CD4-positive, alpha-beta T cell treated with Interleukin-12 subunit alpha and Interleukin-12 subunit beta, for 1 hour (primary cell): ENCODE measurements at places on chromosomes 13 and 19.
A peak's percentile ranks its signal among the peaks of the same experiment; 100 is the strongest.

DNA sequence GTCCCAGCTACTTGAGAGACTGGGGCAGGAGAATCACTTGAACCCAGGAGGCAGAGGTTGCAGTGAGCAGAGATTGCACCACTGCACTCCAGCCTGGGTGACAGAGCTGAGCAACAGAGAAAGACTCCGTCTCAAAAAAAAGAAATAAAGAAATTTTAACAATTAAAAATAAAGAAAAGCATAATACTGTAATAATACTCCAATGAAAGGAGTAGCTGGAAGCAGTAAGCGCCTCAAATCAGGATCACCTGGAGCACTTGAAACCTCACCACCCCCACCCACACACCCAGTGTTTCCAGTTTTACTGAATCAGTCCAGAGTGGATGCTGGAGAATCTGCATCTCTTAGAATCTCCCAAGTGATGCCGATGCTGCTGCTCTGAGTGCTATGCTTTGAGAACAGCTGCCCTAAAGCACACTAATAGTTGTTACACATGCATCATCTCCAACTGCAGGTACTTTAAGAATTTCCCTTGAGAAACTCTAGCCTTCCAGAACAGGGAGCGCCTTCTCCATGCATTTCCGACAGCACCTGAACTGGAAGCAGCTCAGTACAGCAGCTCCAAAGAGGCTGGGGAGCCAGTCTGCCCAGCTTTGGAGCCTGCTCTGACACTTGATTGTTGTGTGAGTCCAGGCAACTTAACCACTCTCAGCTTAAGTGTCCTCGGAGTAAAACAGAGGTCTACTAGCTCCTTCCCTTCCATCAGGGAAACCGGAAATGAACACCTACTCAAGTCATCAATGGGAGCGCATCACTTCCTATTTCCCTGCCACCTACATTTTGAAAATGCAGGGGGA lies 2.9 kb downstream of the ABCC4 start:
- no peak for DNase-seq

DNA sequence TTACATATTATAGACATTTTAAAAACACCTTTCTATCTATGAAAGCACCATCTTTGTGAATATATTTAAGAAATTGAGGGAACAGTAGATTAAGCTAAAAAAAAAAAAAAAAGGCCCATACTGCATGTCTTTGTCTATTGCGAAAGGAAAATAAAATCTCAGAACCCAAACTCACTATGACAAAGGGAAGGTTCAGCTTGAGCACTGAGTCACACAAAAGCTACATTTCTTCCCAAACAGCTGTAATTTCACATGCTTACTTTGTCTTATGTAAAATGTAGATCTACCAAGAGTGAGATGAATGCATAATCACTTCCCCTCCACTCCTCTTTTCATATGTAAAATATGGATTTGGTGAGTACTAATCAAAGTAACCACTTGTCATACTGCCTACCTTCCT lies 640.1 kb upstream of the KLF12 start:
- no peak for DNase-seq

- no peak for DNase-seq
Measured at GRCh38 chr13:28239374-28239773, 101.0 kb downstream of the PAN3 start.

GRCh38 chr13:113616281-113616906 lies 31.8 kb downstream of the TFDP1 start:
- DNase-seq: no peak

DNA sequence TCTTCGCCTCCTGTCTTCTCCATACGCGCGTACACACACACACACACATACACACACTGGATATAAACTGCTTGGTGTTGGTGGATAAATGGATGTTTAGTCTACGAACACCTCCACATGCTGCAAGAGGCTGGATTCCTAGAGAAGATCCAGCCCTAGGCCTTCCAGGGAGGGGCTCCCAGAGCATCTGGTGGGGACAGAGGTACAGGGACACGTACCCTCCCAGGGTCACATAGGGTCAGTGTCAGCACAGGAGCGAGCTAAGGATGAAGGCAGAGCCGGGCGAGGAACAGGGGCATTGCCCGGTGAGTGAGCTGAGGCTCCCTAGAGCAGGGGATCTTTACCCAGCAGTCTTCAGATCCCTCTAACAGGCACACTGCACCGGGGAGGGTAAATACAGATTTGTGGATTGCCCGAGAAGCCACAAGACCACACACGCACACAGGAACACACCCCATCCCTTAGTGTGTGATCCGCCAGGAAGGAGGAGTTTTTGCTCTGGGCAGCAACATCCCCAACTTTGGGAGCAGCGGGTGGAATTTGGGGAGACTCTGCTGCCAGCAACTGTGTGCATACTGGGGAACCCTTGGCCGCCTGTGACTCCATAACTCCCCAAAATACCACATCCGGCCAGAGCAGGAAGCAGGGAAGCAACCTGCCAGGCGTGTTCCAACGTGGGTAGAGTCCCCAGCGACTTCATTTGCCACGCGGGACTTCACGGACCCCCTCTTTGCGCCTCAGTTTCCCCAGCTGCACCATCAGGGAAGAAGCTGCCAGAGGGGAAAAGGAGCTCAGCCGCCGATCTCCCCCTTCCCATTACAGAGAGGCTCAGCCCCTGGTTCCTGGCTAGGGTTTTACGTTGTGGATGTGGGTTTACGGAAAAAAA lies 5.8 kb upstream of the TLE2 start:
- DNase-seq: peak; percentile 35

GRCh38 chr13:105805892-105806627 lies 729.4 kb downstream of the EFNB2 start:
- DNase-seq: no peak

- no peak for DNase-seq
Measured at GRCh38 chr13:105319875-105320274, 1215.6 kb downstream of the EFNB2 start.

- DNase-seq: no peak
Measured at GRCh38 chr13:97911311-97912138, 42.0 kb upstream of the IPO5 start.

GRCh38 chr13:26229080-26229615 lies 7.0 kb upstream of the RNF6 start:
- no peak for DNase-seq

DNA sequence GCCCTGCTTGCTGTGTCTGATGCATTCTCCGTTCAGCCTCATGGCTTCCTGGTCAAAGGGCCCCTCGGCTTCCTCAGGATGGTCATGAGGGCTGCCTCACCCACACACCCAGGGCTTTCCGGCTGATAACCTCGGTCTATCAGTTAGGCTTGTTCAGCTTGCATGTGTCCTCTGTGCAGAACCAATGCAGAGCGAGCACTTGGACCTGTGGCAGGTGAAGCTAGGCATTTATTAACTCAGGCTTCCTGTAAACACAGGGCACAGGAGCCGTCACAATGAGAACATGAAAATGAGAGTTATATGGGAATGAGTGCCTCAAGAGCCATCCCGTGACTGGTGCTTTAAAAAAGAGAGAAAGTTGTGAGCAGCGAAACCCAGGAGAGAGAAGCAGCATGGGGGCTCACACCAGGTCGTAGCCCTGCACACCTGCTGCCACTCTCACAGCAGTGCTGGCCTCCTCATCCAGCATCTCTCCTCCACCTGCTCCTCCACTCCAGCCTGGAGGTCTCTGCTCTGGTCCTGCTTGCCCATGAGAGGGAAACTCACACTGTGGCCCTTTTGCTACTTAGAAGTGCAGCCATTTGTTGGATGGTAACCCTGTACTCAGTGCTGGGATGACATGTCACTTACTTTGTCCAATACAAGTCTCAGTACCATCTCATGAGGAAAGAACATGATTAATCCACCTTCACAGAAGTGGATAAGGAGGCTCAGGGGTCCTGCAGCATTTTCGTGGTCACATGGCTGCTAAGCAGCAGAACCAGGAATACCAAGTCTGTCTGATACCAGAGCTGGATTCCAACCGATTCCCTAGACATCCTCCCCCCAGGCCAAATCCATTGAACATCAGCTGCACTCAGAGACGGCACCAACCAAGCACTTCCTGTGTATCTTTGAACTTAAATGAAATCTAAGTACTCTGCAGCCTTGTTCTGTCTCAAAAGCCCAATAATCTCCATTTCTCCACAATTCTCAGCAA lies 50.5 kb upstream of the IRS2 start:
- DNase-seq: no peak

GRCh38 chr13:25394402-25395060 lies 22.8 kb downstream of the ATP8A2 start:
- DNase-seq: no peak

GRCh38 chr19:2500841-2501261 lies 24.9 kb downstream of the GADD45B start:
- DNase-seq: no peak

DNA sequence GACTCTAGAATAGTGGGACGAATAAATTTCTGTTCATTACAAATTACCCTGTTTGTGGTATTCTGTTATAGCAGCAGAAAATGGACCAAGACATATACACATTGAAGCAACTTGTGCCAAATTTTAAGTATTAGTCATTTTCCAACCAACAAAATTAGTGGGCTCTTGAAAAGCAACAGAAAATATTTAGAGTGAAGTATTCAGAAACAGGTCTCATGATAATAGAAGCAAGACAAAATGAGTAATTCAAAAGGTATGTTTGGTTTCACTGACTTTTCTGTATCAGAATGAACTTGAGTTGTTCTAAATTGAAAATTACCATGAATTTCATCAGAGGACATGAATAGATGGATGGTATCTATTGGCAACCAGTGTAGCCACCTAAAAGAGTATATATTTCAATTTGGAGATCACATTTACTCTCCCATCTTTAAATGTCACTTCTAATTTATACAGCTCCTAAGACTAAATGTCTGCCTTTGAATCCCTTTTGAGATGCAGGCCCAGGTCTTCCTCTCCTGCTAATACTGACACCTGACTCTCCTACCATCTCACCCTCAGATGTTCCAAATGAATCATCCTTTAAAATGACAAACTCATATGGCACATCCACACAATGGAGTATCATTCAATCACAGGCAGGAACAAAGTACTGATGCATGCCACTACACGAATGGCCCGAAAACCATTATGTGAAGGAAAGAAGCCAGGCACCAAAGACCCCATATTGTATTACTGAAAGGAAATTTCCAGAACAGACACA lies 40.7 kb upstream of the DOCK9 start:
- no peak for DNase-seq
